Esophagus squamous epithelium (tissue), 5 donors: ENCODE measurements at places on chromosomes 2 and 18.

DNA sequence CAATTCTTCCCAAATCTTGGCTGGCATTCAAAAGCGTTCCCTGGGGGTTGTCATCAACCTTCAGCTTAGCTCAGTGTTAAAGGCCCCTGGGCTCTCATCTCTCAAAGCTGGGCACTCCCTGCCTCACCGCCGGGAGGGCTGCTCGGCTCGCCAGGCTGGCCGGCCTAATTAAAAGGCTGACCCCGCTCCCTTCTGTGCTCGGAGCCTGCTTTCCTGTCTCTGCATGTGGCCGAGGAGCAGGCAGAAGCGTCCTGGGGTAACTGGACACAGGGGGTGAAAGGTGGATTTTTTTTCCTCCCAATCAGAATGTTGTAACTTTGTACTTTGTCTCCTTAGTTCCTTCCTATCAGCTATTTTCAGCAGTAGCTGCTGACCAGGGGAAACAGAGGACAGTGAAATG lies 231.1 kb downstream of the GBX2 start:
- DNase-seq: no peak

GRCh38 chr2:12320991-12321641 lies 395.6 kb upstream of the TRIB2 start:
- no peak for DNase-seq

GRCh38 chr2:97911206-97911921 lies 84.4 kb downstream of the TMEM131 start:
- no peak for DNase-seq

DNA sequence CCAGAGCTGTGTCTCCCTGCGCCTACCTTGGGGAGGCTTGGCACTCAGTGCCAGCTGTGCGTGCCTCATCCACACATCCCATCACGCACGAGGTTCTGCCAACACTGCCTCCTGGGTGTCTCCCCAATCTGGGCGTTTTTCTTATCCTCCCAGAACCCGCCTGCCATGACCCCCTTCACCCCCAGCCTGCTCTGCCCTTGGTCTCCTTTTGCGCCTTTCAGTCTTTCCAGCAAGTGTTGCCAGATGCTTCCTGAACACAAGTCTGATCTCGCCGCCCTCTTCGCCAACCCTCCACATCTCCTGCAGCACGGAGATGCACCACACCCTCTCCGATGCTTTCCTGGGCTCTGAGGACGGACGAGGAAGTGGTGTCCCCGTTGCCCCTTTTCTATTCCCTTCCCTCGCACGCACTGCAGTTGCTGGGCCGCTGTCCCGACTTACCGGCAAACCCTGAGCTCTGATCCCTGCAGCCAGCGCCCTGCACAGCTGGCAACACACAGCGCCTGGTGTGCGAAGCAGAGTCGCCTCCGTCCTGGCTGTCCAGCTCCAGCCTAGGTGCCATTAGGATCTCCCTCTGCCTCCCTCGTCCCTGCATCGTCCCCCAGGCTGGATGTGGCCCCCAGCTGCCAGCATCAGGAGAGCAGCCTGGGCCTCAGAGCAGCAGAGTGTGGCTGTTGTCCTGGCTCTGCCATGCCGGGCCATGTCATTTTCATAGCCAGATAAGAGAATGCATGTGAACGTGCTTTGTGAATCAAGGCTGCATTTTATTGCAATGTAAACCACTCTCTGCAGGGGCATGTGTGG lies 22.6 kb upstream of the ALLC start:
- DNase-seq: no peak

DNA sequence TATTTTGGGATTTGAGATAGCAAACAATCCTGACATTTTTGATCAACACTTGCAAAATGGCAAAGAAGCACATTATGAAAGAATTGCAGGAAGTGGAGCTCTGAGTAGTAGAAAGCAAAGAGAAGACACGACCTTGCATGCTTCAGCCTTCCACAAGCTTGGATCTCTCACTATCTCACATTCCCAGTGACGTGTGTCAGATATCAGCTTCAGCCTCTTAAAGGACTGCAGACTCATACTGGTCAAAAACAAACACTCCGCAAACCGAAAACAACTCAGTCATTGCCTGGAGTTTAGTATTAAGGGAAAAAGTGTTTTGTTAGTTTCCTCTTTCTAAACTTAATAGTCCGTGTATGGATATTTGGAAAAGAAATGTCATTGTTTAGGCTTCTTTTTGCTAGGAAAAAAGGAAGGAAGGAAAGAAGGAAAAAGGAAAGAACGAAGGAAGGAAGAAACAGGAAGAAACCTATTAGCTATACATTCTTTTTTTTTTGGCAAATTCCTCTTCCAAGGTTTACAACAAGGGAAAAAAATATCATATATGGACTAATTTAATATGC lies 32.6 kb upstream of the SLC40A1 start:
- no peak for DNase-seq

DNA sequence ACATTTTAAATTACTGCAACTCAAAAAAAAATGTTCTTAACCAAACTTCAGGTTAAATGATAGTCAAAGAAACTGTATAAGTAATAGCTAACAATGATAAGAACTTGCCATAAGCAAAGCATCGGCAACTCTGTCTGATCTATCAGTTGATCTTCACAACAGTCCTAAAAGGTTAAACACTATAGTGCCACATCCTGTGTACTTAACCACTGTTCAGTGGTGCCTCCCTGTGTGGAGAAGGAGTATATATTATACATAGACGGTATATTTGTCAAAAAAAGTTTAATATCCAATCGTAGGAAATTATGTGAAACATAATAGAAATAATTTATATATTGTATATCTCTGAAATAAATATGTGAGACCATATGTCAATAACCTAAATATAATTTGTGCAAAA lies 13.0 kb downstream of the DTNA start:
- no peak for DNase-seq

GRCh38 chr2:111622859-111623258 lies 261.1 kb downstream of the ANAPC1 start:
- DNase-seq: no peak

DNA sequence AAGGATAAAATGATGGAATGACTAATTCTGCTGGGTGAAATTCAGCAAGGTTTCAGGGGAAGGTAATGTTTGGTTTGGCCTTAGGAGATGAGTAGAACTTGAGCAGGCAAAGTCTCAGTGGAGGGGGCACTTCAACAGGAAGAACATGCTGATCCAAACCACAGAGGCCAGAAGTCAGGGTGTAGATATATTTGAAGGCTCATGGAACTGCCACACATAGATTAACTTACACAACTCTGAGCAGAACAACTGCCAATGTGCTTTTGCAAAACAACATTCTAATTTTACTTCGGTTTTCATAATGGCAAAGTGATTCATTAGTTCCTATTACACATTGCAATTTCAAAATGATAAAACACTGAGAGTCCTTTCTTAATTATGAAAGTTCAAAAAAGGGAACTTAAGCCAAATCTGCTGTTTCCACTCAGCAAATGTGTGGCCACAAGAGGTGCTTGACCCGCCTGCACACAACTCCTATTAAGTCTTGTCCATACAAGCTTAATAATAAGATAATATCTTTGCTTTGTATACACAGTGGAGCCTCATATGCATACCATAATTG lies 284.8 kb downstream of the MREG start:
- no peak for DNase-seq

DNA sequence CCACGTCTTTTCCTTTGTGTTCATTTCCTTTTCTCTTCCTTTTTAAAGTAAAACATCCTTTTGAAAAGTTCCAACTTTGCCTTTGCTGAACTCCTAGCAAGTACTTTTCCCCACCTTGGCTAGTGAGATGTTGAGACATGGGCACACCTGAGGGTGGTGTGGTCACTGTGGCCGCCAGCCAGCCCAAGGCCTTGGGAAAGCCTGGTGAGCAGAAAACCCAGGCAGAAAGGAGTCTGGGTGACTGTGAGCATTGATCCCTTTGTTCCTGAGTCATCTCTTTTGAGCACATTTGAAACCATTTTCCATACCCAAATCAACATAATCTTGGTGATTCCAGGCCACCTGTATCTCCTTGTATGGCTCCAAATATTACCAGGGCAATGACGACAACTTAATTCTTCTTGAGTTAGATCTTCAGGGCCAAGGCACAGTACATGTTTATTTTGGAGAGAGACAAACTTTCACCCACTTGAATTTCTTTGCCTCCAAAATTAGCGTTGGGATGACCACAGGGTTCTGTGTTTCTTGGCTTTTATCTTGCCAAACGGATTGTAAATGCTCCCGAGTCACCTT lies 14.5 kb downstream of the EPAS1 start:
- DNase-seq: no peak

- DNase-seq: no peak
These were observed 99.5 kb downstream of the USP40 start for GRCh38 chr2:233466991-233467603.

GRCh38 chr2:127193967-127194280 lies 26.2 kb downstream of the CYP27C1 start:
- DNase-seq: no peak

DNA sequence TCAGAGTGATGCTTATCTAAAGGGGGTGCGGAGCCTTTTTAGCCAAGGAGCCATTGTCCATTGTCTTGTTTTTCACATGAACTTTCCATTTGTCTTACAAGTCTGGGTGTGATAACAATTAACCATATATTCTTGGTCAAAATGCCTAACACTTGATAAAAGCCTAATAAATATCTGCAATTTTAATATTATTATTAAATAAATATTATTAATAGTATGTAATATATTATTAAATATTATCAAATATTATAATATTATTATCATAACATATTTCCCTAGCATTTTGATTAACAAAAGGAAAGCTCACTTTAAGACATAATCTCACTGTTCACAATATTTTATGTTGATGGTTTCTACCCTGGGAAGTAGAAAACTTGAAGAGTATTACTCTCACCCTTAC lies 1143.6 kb upstream of the GYPC start:
- no peak for DNase-seq

DNA sequence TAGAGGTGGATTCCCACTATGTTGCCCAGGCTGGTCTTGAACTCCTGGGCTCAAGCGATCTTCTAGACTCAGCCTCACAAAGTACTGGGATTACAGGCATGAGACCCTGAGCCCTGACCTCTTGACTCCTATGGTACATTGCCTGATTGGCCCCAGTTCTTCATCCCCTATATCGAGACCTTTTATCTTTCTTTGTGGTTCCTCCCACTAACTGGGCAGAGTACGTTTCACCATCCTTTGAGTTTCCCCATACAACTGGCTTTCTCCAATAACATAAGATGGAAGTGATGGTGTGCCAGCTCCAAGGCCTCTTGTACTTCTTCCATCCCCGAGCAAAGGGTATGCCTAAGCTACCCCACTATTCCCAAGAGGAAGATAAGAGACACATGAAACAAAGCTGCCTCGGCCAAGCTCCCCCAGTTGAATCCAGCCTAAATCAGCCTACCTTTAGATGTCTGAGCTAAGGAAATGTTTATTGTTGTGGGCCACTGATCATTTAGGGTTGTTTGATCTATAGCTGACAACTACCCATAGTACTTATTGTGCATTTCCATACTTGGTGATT lies 8.3 kb upstream of the TMEM247 start:
- DNase-seq: no peak

DNA sequence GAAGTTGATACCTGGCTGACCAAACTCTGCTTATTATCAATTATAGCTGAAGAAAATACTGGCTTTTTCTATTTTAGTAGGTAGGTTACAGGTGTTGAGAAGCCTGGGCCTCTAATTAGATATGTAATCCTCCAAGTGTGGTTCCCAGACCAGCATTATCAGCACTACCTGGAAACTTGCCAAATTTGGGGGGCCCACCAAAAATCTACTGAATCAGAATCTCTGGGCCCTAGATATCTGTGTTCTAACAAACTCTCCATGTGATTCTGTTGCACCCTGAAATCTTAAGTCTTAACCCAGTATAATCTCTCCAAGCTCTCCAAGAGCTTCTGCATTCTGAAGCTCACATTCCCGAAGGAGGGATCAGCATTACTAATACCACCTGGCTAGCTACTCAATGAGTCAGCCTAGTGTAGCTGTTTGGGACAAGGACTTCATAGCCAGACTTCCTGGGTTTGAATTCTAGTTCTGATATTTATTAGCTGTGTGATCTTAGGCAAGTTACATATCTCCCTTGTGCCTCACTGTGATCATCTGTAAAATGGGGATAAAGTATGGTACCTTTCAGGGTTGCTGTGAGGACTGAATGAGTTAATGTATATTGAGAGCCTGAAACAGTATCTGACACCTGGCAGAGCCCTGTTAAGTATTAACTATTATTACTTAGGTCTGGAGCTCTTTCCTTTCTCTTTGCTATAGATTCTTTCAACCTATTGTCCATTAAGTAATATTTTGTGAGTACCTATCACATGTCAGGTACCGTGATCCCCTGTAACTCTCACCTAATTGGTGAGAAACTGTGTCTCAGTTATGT lies 94.1 kb upstream of the CD302 start:
- DNase-seq: no peak

DNA sequence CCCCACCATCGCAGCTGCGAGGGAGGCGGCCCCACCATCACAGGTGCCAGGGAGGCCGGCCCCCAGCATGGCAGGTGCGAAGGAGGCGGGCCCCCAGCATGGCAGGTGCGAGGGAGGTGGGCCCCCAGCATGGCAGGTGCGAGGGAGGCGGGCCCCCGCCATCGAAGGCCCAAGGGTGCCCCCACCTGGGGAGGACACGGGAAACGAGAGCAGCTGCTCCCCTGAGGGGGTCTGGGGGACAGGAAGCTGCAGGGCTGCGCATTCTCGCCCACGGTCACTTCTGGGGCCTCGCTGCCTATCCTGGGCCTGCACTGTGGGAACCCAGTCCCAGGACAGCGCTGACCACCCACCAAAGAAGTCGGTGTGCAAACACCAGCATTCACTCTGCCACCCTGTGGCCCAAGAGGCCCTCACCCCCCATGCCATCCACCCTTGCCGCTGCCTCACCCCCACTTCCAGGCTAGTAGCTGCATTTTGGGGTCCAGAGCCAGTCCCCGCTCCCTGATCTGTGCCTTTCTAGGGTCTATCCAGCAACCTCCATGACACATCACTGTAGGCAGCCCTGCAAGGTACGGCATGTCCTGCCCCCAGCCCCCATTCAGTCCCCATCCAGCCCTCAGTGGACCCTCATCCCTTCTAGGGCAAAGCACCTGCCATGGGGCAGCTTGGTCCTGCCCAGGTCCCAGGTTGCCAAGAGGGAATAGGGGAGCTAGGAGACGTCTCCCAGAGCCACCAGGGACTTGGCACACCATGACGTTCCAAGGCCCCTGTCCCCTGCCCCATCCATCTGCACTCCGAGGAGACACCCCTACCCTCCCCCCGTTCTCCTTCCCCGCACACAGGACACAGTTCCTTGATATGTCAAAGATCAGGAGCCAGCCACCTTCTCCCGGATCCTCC lies 24.0 kb upstream of the GPC1 start:
- no peak for DNase-seq
